ENCODE measurements at places on chromosomes 16 and 17. TPM values are rescaled to one million over a fixed set of nuclear protein-coding genes. Genes with fewer than 3 reads are reported as not detected.
A peak's percentile ranks its signal among the peaks of the same experiment; 100 is the strongest.

DNA sequence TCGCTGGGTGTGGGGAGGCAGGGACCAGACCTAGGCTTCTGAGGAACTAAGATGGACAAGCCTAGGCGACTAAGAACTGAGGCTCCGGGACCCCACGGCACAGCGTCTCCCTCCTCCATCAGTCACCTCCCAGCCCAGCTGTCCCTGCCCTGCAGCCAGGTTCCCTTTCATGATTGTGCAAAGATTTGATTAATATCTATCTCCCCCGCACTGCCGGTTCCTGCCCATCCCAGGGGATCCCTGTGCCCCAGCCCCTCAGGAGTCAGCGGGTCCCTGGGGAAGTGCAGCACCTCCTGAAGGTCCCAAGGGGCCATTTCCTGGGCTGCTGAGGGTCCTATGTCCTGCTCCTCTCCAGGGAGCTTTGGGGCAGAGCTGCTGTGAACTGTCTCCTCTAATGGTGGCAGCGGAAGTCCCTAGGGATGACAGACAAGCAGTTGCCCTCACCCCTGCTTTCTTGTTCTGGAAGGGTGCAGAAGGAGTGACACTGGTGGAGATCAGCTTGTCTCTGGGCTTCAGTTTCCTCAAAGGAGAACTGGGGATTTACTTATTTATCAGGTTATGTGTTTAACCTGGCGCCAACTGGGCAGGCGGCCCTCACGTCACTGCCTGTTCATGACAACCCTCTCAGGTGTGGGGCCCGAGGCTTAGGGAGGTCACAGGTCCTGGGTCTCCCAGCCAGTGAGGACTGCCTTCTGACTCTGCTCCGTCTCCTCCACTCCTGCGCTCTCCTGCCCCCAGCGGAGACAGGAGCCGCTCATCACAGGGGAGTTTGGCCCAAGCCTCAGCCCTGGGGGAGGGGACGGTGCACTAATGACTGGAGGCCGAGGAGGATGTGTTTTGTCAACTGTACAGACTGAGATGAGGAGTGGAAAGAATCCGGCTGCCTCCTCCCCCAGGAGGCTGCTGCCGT lies 1.9 kb upstream of the C16orf74 start:
- no peak overlapping the region for H3K27ac ChIP-seq
- H3K4me3 ChIP-seq = peak overlapping the region; percentile 32
- H3K27me3 ChIP-seq = peaks cover 48% of the 10 kb centered on the region
- no peaks in the 10 kb centered on the region for H3K36me3 ChIP-seq

- H3K36me3 ChIP-seq = peaks cover 12% of the 10 kb centered on the region
- H3K27me3 ChIP-seq = no peaks in the 10 kb centered on the region
- H3K4me1 ChIP-seq = peaks cover 15% of the 10 kb centered on the region
- no peak overlapping the region for H3K27ac ChIP-seq
- DNase-seq = no peak
Measured at GRCh38 chr16:84759061-84759460, 59.3 kb downstream of the USP10 start.

DNA sequence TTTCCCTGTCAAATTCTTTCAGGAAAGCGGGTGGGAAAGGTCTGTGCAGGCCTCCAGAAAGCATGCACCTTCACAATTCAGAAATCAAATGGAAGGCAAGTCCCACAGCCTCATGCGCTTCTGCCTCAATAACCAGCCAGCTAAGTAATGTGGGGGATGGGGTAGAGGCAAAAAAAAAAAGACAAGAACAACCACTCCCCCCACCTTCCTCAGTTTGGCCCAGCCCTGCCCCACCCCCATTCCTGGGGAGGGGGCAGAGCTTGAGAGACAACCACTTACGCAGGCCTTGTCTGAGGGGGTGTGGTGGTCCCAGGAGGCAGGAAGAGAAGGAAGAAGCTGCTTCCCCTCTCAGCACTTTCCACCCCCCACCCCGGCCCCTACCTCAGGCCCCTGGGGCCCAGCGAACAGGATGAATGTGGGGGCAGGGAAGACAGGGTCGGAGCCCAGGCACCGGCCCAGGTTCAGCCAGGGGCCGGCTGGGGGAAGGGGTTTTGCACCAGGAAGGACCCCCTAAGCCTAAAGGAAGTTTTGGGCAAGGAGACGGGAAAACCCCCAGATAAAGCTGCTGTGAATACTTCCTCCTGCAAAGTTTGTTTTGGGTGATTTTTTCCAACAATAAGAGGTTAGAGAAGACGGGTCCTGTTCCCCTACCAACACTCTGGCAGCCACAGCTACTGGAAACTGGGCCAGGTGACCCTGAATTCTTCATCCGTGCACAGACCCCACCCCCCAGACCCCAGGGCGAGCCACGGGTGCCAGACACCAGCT lies 1.2 kb downstream of the JUP start:
- H3K4me3 ChIP-seq = peak overlapping the region; percentile 78
- H3K36me3 ChIP-seq = no peaks in the 10 kb centered on the region
- H3K4me1 ChIP-seq = peaks cover 34% of the 10 kb centered on the region

Gene PGP
- total RNA-seq = 50.2 TPM

Gene TP53TG3
- total RNA-seq = not detected

Gene MYO15A
- total RNA-seq = 1.3 TPM

Gene KCNJ12
- 6.6 TPM for total RNA-seq

DNA sequence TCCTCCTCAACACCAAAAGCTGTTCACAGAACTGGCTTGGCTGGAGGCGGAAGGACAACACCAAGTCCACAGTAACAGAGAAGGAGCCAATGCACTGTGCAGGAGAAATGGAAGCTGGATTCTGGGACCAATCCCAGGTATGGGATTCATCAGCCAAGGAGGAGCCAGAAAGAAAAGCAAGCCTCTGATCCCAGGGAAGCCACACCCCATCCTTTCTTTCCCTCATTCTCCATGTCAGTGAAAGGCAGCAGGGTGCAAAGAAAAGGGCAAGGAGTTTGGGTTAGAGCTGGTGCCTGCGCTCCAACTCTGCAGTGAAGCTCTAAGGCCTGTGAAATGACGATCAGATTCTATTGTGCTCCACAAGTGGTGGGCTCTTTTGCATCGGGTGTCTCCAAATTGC lies 11.0 kb downstream of the DCAKD start:
- no peaks in the 10 kb centered on the region for H3K27me3 ChIP-seq
- H3K4me3 ChIP-seq = peak overlapping the region; percentile 31
- no peak overlapping the region for H3K27ac ChIP-seq
- peaks cover 45% of the 10 kb centered on the region for H3K4me1 ChIP-seq
- DNase-seq = no peak
- peaks cover 4% of the 10 kb centered on the region for H3K36me3 ChIP-seq

DNA sequence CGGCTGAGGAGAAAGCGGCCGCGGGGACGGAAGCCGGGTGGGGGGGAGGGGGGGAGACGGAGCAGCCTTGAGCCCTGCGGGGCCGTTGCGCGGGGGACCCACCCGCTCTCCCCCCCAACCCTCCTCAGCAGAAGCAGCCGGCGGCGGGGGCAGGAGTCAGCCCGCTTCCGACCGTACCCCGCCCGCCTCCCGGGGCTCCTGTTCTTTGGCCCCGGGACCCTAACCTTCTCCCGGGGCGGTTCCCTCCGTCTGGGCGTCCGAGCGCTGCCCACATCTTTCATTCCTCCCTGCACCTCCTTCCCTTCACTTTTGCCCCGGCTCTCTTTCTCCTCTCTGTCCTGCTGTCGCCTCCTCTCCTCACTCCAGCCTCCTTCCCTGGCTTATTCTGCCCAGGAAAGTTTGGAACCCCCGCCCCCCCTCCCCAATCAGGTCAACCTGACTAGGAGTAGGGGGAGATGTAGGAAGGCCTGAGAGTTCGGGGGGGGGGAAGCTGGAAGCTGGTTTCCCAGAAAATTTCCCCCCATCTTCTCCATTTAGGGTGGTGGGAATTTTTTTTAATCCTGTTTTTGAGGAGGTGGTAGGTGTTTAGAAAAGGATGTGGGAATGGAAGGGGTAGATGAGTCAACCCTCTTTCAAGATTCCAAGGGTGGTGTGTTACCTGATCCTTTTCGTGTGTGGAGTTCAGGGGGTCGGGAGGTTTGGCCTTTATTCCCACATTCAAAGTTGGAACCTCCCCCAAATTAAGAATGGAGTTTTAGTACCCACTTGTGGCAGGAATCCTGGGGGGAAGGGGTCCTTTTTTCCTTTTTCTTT lies 427 bp upstream of the NLK start:
- H3K27me3 ChIP-seq = peaks cover 10% of the 10 kb centered on the region
- H3K4me1 ChIP-seq = peaks cover 51% of the 10 kb centered on the region

DNA sequence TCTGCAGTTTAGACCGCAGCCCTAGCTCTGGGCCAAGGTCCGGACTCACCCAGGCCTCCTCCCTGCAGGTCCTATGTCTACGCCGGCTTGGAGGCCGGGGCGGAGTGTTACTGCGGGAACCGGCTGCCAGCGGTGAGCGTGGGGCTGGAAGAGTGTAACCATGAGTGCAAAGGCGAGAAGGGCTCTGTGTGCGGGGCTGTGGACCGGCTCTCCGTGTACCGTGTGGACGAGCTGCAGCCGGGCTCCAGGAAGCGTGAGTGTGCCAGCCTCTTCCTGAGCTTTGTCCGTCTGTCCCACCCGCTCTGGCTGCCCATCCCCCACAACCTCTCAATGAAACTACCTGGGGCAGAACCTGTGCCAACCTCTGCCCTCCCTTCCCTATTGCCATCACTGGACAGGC lies 20.1 kb downstream of the WSCD1 start:
- H3K4me1 ChIP-seq = peaks cover 30% of the 10 kb centered on the region
- no peak overlapping the region for H3K27ac ChIP-seq
- H3K36me3 ChIP-seq = peaks cover 17% of the 10 kb centered on the region
- no peak for DNase-seq
- H3K27me3 ChIP-seq = no peaks in the 10 kb centered on the region

GRCh38 chr17:41695134-41695661 lies 6.5 kb downstream of the EIF1 start:
- no peak overlapping the region for H3K27ac ChIP-seq
- H3K36me3 ChIP-seq = peaks cover 24% of the 10 kb centered on the region
- H3K4me3 ChIP-seq = no peak overlapping the region
- DNase-seq = no peak
- peaks cover 3% of the 10 kb centered on the region for H3K27me3 ChIP-seq

GRCh38 chr16:47644661-47645060 lies 183.5 kb downstream of the PHKB start:
- H3K27ac ChIP-seq = no peak overlapping the region
- no peak for DNase-seq
- H3K4me3 ChIP-seq = no peak overlapping the region
- H3K4me1 ChIP-seq = peaks cover 12% of the 10 kb centered on the region
- H3K36me3 ChIP-seq = peaks cover 11% of the 10 kb centered on the region

Gene MMP28
- total RNA-seq = 0.68 TPM

DNA sequence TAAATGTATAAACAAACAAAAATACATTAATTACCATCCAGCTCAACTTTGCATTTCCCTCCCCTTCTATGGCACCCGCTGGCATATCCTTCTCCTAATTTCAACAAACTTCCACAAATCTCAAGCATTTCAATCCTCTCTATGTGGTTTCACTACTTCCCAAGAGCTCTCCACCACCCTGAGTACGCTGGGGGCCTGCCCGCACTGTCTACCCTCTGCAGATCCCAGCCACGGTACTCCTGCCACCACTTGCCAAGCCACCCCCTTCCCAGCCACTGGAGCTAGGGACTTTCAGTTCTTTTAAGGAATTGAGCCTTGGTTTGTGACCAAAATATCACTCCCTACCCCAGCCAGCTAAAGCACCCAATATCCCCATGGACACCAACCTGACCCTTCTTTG lies 1.9 kb downstream of the TK2 start:
- H3K4me1 ChIP-seq = peaks cover 47% of the 10 kb centered on the region
- peak overlapping the region; percentile 47 for H3K27ac ChIP-seq
- H3K36me3 ChIP-seq = peaks cover 3% of the 10 kb centered on the region
- peak overlapping the region; percentile 79 for H3K4me3 ChIP-seq

DNA sequence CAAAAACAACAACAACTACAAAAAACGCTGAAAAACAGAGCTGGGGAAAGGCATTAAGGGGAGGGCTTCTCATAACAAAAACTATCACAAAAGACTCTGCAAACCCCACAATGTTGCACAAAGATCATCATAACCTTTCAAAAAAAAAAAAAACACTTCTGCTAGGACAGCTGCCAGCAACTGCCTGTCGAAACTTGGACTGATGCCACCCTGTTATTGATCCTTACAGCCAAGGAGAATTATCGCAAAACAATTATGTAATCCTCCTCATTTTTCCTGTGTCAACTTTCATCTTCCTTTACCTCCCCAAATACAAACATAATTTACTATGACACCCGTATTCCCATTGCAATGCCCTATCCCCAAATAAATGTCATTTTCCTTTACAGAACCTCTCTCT lies 9.3 kb downstream of the CCDC40 start:
- no peak overlapping the region for H3K4me3 ChIP-seq
- H3K27ac ChIP-seq = peak overlapping the region; percentile 75
- H3K36me3 ChIP-seq = peaks cover 26% of the 10 kb centered on the region
- no peaks in the 10 kb centered on the region for H3K4me1 ChIP-seq

Gene HOXB1
- total RNA-seq = 2.7 TPM

DNA sequence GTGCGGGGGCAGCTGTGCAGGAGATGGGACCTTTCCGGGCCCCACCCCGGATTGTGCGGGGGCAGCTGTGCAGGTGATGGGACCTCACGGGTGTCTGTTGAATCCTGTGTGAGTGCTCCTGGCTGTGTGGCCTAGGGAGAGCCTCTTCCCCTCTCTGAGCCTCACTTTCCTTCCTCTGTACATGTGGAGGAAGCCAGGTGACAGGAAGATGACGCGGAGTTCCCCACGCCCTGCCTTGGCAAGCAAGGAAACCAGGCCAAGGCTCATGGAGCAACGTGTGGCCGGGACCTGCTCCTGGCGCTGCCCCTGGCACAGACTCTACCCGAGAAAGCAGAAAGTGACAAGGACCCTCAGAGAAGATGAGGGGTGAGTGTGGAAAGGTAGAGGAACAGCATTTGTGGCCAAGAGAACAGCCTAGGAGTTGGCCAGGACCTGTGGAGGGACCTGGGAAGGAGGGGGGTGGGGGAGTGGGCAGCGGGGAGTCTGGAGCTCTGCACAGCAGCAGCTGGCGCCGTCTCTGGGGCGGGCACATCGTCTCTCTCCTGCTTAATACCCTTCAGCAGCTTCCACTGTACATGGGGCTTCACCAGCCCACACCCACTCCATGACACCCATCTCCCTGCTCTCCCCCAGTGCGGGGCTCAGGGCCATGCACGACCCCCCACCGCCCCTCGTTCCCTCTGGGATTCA lies 38.4 kb upstream of the PABPN1L start:
- H3K27me3 ChIP-seq = no peaks in the 10 kb centered on the region
- DNase-seq = no peak
- H3K4me3 ChIP-seq = no peak overlapping the region
- no peak overlapping the region for H3K27ac ChIP-seq
- no peaks in the 10 kb centered on the region for H3K4me1 ChIP-seq

- H3K36me3 ChIP-seq = peaks cover 4% of the 10 kb centered on the region
- no peaks in the 10 kb centered on the region for H3K27me3 ChIP-seq
- no peak overlapping the region for H3K27ac ChIP-seq
- no peak overlapping the region for H3K4me3 ChIP-seq
Measured at GRCh38 chr17:28173801-28174200, 131.3 kb downstream of the NLK start.

- DNase-seq = no peak
- no peak overlapping the region for H3K27ac ChIP-seq
- no peaks in the 10 kb centered on the region for H3K36me3 ChIP-seq
- H3K4me1 ChIP-seq = peaks cover 13% of the 10 kb centered on the region
- peaks cover 18% of the 10 kb centered on the region for H3K27me3 ChIP-seq
Measured at GRCh38 chr17:1709403-1709951, 700 bp downstream of the TLCD2 start.

GRCh38 chr17:41768682-41769288 lies 17.7 kb downstream of the JUP start:
- no peaks in the 10 kb centered on the region for H3K36me3 ChIP-seq
- DNase-seq = no peak
- no peaks in the 10 kb centered on the region for H3K27me3 ChIP-seq
- H3K4me3 ChIP-seq = no peak overlapping the region

- H3K27me3 ChIP-seq = no peaks in the 10 kb centered on the region
- H3K4me1 ChIP-seq = peaks cover 16% of the 10 kb centered on the region
- DNase-seq = no peak
- H3K36me3 ChIP-seq = peaks cover 2% of the 10 kb centered on the region
- no peak overlapping the region for H3K4me3 ChIP-seq
- no peak overlapping the region for H3K27ac ChIP-seq
Measured at GRCh38 chr17:71959154-71959553, 161.7 kb upstream of the SOX9 start.

Gene TBX6
- total RNA-seq = 1.2 TPM

Gene C16orf96
- total RNA-seq = 0.30 TPM

Gene KIF19
- total RNA-seq = 0.63 TPM

Gene ITGAD
- not detected for total RNA-seq

Measured in neural crest cell (in vitro differentiated cells).